CD4-positive, alpha-beta T cell treated with Interleukin-17A for 1 hour (primary cell): ENCODE measurements at places on chromosomes 4 and X.

GRCh38 chr4:131764730-131765129, 1384.4 kb upstream of the PCDH10 start:
- DNase-seq, result no peak

DNA sequence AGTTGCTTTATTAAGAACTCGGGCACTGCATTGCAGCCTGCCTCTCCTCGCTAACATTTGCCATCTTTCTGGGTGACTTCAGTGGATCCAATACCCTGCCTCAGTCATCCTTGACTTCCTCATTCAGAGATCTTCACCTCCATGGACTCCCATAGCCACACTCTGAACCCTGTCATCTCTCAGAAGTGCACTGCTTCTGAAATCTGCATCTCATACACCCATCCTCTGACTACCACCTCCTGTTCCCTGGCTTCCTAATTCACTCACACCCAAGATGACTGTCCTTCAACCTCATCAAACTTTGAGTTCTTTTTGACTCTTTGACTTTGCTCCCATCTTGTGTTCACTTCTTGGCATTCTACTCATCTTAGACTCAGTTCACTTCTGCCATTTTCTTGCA, 25.3 kb upstream of the CYBB start:
- no peak for DNase-seq

- DNase-seq, result no peak
Observed at GRCh38 chrX:133972916-133973315, 12.5 kb downstream of the GPC3 start.

- DNase-seq, result no peak
Observed at GRCh38 chrX:93580634-93581033, 92.7 kb downstream of the NAP1L3 start.

DNA sequence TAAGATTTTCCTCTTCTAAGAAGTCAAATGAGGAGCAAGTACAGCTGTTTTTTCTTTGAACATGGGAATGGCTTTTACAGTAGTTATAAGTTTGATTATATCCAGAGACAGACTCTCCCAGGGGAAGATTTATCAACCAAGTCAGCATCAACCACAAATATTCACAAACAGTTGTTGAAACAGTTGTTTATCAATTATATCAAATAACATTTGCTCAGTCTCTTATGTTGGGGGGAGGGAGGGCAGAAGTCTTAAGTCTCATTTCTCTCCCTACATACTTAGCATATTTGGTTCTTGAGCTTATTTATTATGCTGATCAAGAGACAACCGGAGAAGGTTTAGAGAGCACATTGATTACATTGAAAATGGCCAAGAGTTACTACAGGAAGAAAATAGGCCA, 110.1 kb downstream of the FBXO8 start:
- DNase-seq, result no peak

DNA sequence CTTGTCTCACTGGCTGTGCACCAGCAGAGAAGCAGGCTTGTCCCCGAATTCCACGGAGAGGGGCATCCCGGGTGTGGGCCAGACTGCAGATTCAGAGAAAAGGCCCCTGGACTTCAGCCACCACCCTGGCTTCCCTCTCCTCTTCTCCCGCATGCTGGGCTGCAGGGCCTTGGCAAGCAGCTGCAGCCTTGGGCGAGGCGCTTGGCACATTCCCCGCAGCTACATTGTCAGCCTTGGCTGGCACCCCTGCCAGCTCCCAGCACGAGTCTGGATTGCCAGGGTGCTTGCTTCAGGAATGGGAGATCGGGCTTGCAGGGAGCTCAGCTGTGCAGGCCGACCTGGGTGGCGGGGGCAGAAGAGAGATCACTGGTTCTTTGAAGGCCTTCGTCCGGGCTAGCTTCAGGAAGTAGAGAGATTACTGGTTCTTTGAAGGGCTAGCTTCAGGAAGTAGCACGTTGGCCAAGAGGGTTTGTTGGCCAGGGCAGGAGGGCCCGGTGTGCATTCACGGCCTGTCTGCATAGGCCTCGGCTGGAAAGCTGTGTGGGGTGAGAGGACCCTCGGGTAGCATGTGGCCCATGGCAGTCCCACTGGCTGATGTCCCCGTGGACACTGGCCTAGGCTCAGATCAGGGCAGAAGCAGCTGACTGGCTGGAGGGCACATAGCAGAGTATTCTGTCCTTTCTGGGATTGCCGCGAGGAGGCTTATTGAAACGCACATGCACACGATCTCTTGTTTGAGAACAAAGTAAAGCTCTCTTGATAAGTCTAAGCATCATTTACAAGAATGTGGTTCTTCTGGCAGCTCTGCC, 2.7 kb downstream of the ABCD1 start:
- DNase-seq, result no peak
